ENCODE measurements at places on chromosomes 2 and 18. TPM values are rescaled to one million over a fixed set of nuclear protein-coding genes. Genes with fewer than 3 reads are reported as not detected.

GALNT3 gene
- total RNA-seq = 2.0 TPM

CNNM3 gene
- total RNA-seq = 41.1 TPM

RNF144A gene
- 42.7 TPM for total RNA-seq

ADGRF3 gene
- 1.5 TPM for total RNA-seq

PPP1R1C gene
- total RNA-seq = not detected

DNAH7 gene
- total RNA-seq = not detected

SEPTIN10 gene
- not detected for total RNA-seq

GRCh38 chr2:203714112-203714511, 7.7 kb downstream of the CD28 start:
- no peak for DNase-seq

- DNase-seq = no peak
Measured at GRCh38 chr2:122525336-122525735, 769.9 kb downstream of the TSN start.

- no peak for DNase-seq
Measured at GRCh38 chr2:137829251-137829650, 135.0 kb upstream of the HNMT start.

DNA sequence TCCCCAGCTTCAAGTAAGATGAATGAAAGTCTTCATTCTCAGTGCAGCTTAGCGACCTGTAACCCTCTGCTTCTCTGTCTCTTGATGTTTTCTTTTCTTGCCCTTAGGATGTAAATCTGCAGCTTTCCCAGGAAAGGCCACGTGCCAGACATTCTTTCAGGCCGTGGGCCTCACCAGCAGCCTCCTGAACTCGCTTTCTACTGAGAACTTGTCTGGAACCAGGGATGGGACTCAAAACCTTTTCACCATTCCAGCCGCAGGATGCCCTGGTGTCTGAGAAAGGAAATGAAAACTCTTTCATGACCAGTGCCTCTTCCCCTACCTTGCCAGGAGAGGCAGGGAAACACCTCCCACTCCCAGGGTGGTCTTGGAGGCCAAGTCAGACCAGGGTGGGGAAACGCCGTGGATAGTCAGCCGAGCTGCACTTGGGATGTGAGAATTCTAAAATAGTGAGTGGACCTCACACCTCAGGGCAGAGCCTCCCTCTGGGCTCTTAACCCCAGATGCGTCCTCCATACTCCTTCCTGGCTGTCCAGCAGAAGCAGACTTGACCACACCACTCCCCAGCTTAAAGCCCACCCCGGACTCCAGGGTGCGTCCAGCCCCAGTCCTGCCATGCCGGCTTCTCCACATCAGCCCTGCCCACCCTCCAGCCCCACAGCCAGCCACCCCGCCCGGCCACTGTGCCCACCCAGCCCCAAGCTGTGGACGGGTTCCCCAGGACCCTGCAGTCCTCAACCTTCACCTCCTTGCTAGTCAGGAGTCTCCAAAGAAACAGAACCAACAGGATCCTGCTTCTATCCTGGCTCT, 115.5 kb downstream of the TWIST2 start:
- no peak for DNase-seq

- no peak for DNase-seq
Measured at GRCh38 chr2:223846515-223846914, 9.1 kb upstream of the AP1S3 start.

DNA sequence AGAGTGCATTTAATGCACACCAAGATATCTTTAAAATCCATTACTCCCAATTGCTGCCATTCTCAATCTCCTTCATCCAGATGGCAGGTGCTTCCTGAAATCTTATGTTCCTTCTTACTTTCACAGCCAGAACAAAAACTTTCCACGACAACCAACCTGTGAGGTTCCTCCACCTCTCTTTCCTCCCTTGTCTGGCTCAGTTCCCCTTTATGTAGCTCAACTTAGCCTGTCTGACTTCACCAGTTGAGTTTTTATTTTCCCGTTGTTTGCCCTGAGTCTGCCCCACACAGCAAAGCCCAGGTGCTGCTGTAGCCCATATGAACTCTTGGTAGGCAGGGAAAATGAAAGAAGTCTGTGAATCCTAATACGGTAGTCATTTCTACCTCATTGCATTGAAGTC, 112.5 kb downstream of the MREG start:
- DNase-seq = no peak

DNA sequence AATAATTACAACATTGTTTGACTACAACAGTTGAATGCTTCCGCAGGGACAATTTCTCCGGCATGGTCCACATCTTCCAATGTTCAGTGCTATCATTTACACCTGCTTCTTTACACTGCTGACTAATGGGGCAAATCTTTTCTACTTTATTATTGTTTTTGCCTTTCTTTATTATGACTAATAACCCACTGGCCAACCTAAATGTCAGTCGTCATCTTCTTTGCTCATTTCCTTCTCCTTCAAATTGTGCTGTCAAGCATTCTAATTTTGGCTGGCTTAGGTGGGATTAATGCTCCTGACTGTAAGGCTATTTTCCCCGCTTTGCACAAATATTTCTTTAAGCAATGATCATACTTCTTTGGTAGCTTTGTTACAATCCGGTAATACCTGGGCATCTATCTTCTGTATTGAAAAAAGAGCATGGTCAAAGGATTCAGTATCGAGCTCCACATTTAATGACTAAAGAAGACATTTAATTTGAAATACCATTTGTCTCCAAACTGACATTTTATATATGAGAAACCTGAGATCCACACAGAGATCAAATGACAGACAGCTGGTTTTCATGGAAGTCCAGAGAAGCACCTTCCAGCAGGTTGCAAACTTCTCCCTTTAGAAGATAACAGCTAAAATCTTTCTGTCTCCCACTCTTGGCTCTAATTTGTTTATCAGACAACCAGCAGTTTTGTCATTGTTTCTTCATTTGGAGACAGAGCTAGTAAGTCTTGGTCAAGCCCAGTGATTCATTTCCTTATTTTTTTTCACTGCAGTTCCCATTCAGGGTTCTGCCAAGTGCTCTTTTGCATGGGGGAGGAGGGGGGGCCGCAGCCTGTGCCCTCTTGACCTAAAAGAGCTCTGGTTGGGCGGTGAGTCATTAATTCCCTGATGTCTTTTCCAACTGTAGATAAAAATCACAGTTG, 132.9 kb downstream of the SOCS6 start:
- no peak for DNase-seq

- no peak for DNase-seq
Measured at GRCh38 chr2:233037078-233037477, 4.6 kb downstream of the NEU2 start.

Measured in naive thymus-derived CD8-positive, alpha-beta T cell (primary cell).